ENCODE measurements at places on chromosomes 2 and 18.

DNA sequence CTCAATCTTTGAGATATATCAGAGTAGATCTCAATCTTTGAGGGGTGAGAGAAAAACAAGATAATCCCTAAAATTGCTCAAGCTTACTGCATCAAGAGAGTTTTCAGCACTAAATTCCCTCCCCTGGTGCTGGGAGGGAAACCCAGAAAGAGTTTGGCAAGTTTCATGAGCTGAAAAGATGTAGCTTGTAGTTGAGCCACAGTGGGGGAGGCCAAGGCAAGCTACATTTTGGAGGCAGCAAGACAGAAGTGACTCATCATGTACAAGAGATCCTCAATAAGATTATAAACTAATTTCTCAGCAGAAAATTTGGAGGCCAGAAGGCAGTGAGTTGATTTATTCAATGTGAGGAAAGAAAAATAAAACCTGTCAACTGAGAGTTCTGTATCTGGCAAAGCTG lies 308.2 kb downstream of the PIEZO2 start:
- DNase-seq = no peak

- DNase-seq = no peak
These were observed 10.4 kb downstream of the IL1RN start for GRCh38 chr2:113137827-113138226.

DNA sequence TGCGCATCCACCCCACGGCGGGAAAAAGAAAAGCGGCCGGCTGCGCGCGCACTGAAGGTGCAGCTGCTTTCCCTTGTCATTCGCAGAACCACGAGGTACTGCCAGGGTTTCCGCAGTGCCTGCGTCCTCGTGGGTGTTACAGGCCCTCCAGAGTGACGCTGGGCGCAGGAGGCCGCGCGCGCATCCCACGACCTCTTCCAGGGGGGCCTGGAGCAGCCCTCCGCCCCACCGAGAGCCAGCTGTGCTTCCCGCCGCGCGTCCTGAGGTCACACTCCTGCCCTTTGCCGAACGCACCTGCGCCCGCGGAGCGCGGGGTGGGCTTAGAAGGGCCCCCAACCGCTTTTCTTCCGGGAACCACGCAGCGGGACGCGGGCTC lies 378 bp upstream of the IAH1 start:
- DNase-seq = no peak

DNA sequence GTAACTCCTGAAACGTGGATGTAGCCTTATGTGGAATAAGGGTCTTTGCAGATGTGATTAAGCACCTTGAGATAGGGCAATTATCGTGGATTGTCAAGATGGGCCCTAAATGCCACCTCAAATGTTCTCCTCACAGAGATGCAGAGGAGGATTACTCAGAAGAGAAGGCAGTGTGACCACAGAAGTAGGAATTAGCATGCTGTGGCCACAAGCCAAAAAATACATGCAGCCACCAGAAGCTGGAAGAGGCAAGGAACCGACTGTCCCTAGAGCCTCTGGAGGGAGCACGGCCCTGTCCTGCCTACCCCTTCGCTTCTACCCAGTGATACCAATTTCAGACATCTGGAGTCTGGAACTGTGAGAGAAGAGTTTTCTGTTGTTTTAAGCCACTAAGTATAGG lies 47.3 kb upstream of the MGAT5 start:
- DNase-seq = no peak

GRCh38 chr18:65751155-65752085 lies 608 bp downstream of the CDH7 start:
- DNase-seq = no peak

DNA sequence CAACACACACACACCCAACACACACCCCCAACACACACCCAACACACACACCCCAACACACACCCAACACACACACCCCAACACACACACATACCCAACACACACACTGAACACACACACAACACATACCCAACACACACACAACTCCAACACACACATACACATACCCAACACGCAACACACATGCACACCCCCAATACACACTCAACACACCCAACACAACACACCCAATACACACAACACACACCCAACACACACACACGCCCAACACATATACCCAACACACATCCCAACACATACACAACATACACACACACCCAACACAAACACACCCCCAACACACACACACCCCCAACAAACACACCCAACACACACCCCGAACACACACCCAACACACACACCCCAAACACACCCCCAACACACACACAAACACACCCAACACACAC lies 8.2 kb upstream of the STK25 start:
- no peak for DNase-seq

- no peak for DNase-seq
These were observed 9.6 kb downstream of the SLC14A1 start for GRCh38 chr18:45733535-45733934.

DNA sequence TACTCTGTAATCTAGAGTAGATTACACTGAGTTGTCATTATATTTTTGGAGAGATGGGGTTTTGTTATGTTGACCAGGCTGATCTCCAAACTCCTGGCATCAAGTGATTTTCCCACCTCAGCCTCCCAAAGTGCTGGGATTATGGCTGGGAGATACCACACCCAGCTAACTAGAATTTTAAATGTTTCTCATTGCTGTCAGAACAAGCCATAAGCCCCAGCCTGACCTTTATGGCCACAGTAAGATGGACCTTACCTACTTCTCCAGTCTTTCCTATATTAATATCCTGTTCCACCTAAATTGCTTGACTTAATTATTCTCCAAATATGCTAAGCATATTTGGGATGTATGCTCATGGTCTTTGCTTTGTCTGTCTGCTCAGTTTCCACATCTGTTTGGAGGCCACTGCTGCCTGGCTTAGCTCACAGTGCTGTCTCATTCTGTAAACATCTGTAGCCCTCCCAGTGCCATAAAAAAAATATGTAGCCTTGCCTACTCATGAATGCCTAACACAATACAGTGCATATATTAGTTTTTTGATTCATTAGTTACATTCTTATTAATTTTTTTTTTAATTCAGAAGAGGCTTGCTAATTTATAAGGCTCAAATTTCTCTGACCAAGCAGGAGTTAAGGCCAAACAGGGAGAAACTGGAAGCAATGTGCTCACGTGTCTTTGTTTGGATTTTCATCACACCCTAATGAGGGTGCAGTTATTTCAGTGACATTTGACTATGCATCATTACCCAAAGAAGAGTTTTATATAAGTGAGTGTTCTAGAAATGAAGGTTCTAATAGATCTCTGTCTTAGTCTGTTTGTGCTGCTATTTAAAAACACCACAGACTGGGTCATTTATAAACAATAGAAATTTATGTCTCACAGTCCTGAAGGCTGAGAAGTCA lies 45.3 kb upstream of the PSME4 start:
- no peak for DNase-seq

- no peak for DNase-seq
These were observed 16.8 kb upstream of the TMEM131 start for GRCh38 chr2:98012561-98012991.

DNA sequence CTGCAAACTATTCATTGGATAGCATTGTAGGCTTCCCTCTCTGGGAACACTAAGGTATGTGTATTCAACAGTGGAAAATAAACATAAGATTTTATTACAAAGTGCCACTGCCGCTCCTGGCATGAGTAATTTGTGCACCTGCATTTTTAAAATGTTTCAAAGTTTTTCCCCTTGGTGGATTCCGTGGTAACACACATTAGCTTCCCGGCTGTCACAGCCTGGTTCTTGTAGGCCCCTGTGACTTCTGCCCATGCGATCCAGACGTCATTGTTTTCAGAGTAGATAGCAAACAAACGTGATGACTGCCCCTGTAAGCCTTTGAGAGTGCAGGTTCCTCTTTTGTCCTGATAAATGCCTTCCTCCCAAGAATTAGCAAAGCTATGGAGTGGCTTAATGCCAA lies 421.0 kb downstream of the ZNF521 start:
- DNase-seq = no peak

- DNase-seq = no peak
These were observed 34.2 kb downstream of the NDUFA10 start for GRCh38 chr2:239990966-239991365.

- no peak for DNase-seq
These were observed 941.9 kb downstream of the SLC4A3 start for GRCh38 chr2:220569112-220569897.

DNA sequence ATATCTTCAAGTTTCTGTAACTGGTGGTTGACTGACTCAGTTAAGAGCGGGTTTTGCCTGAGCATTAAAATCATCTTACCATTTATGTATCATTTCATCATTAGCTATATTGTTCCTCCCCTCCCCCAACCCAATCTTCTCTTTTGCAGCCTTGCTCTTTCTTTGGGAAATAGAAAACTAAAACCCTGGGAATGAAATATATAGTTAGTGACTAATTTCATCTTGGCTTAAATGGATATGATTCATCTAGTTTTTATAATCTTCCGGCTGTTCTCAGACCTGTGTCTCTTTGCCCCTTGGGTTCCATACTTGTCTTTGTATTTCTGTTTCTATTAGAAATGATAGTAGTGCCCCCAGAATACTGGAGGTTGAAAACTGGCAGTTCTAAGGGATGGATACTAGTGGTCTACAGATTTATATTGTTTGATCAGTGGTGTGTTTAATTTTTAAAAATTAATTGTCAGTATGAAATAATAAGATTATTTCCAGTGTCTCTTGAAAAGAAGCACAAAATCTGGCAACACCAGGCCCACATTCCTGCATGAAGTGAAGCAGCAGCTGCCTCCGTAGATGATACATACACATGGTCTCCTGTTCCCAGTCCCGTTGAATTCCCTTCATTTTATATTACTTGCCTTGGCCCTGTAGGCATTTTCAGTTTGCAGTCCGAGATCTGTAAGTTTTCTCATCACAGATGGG lies 44.5 kb downstream of the PHLPP1 start:
- DNase-seq = no peak

DNA sequence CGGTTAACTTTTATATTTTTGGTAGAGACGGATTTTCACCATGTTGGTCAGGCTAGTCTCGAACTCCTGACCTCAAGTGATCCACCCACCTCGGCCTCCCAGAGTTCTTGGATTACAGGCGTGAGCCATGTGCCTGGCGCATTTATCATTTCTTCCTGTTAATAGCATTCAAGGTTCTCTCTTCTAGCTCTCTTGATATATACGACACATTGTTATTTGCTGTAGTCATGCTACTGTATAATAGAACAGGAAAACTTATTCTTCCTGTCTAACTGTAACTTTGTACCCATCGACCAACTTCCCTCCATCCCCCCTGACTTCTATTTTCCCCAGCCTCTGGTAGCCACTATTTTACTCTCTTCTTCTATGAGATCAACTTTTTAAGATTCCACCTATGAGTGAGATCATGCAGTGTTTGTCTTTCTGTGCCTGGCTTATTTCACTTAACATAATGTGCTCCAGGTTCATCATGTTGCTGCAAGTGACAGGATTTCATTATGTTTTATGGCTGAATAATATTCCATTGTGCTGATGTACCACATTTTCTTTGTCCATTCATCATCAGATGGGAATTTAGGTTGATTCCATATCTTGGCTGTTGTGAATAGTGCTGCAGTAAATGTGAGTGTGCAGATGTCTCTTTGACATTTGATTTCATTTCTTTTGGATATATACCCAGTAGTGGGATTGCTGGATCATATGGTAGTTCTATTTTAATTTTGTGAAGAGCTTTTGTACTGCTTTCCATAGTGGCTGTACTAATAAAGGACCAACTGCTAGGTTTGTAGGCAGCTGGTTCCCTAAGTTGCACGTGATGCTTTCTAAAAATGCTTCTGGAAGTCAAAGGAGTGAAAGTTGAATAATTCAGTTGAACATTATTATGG lies 205.2 kb downstream of the PRKCE start:
- no peak for DNase-seq

- no peak for DNase-seq
These were observed 1.2 kb upstream of the ZCCHC2 start for GRCh38 chr18:62521593-62521992.

- DNase-seq = no peak
These were observed 105.3 kb downstream of the HDAC4 start for GRCh38 chr2:239295377-239296019.

- no peak for DNase-seq
These were observed 1036.7 kb upstream of the CELF4 start for GRCh38 chr18:38602341-38602740.

DNA sequence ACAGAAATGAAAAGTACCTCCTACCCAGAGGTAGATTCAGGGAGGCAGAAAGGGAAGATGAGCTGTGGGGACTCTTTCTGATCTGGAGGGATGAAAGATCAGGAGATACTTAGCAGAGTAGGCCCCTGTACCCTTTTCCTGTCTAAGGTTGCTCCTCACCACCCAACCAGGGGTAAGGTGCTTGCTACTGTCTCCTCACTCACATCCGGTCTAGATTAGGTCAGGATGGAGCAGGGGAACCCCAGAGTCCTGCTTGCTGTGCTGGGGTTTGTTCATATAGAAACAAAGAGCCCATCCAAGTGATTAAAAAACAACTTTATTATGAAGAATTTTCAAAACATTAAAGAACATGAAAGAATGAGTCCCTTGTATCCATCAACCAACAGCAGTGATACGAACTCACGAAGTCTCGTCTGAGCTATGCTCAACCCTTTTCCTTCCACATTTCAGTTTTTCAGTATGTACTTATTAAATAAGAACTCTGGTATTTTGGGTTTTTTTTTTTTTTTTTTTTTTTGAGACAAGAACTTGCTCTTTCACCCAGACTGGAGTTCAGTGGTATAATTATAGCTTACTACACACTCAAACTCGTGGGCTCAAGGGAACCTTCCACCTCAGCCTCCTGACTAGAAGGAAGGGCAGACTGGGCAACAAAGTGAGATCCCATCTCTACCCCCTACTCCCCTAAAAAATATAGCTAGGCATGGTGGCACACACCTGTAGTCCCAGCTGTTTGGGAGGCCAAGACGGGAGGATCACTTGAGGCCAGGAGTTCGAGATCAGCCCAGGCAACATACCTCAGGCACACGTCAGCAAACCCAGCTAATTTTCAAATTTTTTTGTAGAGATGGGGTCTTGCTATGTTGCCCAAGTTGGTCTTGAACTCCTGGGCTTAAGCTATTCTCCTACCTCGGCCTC lies 28.5 kb upstream of the MCFD2 start:
- DNase-seq = no peak

DNA sequence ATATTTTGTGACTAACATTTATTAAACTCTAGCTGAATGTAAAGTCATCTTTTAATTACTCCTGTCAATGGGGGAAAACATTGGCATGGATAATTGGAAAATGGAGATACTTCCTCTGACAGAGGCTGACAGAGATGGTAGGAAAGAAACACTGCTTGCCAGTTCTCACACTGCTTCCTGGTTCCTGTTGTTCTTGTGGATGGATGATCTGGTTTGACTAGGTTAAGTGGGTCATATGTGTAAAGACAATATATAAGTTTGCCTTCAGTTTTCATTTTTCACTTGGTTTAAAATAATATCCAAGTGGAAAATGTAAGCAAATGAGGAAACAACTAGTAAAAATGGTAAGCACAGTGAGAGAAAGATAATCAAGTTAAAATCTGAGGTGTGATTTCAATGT lies 188.8 kb upstream of the CWC22 start:
- no peak for DNase-seq

- no peak for DNase-seq
These were observed 11.9 kb upstream of the MSGN1 start for GRCh38 chr2:17804358-17804757.

GRCh38 chr2:152715854-152716428 lies 1.3 kb downstream of the PRPF40A start:
- DNase-seq = no peak

- DNase-seq = no peak
These were observed 799 bp downstream of the CEP68 start for GRCh38 chr2:65057054-65057375.

- no peak for DNase-seq
These were observed 69.1 kb downstream of the PIK3C3 start for GRCh38 chr18:42024131-42024530.

Measured in NCI-H524 treated with DMSO at 0.1 percent for 48 hours (cell line).